ENCODE measurements at places on chromosomes 3 and 15. TPM values are rescaled to one million over a fixed set of nuclear protein-coding genes. Genes with fewer than 3 reads are reported as not detected.

Gene IL12A
- total RNA-seq, result 0.33 TPM

Gene GOLGA8J
- total RNA-seq, result not detected

Gene FRMD5
- 12.7 TPM for total RNA-seq

Gene CCNDBP1
- total RNA-seq, result 71.9 TPM

Gene EFCC1
- 2.3 TPM for total RNA-seq

Gene SLCO3A1
- total RNA-seq, result 0.65 TPM

Gene GUCA1C
- not detected for total RNA-seq

Gene COL6A5
- not detected for total RNA-seq

Gene C3orf20
- not detected for total RNA-seq

Gene CCR2
- not detected for total RNA-seq

Gene ZIC4
- total RNA-seq, result under 0.01 TPM

Gene UQCC5
- 3.7 TPM for total RNA-seq

Gene KNG1
- total RNA-seq, result not detected

Gene ADPRH
- total RNA-seq, result 9.2 TPM

Gene OR5K2
- total RNA-seq, result not detected

Gene BCHE
- total RNA-seq, result 3.8 TPM

Gene CTXND1
- not detected for total RNA-seq

Gene MITF
- 2.1 TPM for total RNA-seq

Gene GOLGA8T
- not detected for total RNA-seq

Gene CCDC33
- not detected for total RNA-seq

Gene CPB1
- total RNA-seq, result not detected

Gene UCN2
- not detected for total RNA-seq

Gene ACOX2
- total RNA-seq, result 2.0 TPM

Gene CCR3
- total RNA-seq, result not detected

Gene LCTL
- total RNA-seq, result not detected

Gene GPR171
- not detected for total RNA-seq

Gene TNFSF10
- total RNA-seq, result 36.4 TPM

Gene MYEF2
- total RNA-seq, result 15.0 TPM

Gene HPS3
- 17.8 TPM for total RNA-seq

Gene C3orf22
- total RNA-seq, result not detected

Gene ZIC1
- not detected for total RNA-seq

Gene EFHB
- total RNA-seq, result 0.33 TPM

Gene CHRNA3
- not detected for total RNA-seq

All from vein endothelial cell (primary cell).